T47D (cell line): ENCODE measurements at places on chromosomes 2 and 18.
A peak's percentile ranks its signal among the peaks of the same experiment; 100 is the strongest.

- DNase-seq = peak; percentile 9
These were observed 32.1 kb downstream of the MRPL44 start for GRCh38 chr2:223989206-223989855.

GRCh38 chr2:70132244-70133126, 45.2 kb downstream of the PCBP1 start:
- DNase-seq = peak; percentile 89

DNA sequence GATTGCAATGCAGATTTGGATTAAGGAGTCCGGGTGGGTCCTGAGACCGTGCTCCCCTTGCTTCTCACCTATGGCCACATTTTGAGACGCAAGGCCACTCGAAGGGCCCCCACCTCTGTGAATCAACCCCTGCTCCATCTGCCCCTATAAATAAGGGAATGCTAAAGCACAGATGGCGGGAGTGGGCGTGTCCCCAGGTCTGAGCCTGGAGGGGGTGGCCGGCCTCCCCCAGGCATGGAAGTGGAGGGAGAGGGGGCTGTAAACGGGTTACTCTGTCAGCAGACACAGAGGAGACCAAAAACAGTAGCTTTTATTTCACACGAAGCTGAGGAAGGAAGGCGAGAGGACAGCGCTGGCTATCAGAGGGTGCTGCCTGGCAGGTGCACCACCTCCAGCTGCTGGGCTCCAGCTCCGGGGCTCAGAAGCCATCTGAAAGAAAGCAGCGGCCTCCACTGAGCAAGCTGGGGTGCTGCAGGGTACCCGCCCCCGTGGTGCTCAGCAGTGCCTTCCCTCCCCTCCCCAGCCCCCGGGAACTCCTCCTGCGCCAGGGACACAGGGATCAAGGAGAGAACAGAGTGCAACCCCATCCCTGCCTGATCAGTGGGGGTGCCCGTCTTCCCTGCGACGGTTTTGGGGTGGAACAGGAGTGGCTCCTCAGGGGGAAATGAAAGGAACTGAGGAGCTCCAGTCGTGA, 56.7 kb upstream of the RAB6C start:
- DNase-seq = no peak

DNA sequence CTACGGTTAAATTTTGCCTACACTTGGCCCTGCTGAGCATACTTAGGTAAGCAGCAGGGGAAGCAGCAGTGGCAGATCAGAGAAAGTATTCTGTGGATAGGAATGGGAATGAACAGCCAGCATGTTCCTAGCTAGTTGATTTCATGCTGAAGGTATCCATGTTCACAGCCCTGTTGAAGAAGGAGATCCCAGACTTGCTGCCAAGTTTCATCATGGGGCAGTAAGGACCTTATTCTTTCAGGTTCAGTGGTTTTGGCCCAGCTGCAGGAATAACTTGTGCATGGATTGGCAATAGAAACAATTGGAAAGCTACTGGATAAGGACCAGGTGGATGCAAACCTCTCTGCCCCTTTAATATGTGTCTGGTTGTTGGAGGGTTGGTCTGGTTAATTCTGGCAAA, 98.2 kb upstream of the TMEM178A start:
- DNase-seq = no peak

DNA sequence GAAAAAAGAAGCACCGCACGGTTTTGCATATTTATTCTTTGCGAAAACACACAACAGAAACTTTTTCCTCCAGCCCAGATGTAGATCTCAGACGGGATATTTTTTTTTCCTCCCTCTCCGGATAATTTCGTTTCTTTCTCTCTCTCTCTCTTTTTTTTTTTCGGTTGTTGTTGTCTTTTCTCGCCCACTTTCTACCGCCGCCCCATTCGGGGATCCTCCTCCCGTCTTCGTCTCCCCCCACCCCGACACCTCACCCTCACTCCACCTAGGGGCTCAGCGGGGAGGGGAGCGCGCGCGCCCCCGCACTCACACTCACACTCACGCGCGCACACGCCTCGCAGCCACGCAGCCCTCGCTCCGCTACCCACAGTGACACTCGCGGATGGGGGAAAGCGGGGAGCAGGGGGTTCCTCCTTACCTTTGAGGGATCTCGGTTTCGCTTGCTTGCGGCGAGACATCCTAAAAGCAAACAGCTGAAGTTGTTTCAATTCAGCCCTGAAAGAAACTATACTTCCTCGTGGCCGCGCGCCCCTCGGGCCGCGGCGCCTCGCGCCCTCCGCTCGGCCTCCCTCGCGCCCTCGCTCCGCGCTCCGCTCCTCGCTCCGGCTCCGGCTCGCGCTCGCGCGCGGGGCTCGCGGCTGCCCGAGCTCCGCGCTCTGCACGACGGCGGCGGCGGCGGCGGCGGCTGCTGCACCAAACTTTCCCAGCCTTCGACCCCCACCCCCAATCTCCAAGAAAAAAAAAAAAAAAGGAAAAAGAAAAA, 1.3 kb downstream of the ZNF521 start:
- no peak for DNase-seq

DNA sequence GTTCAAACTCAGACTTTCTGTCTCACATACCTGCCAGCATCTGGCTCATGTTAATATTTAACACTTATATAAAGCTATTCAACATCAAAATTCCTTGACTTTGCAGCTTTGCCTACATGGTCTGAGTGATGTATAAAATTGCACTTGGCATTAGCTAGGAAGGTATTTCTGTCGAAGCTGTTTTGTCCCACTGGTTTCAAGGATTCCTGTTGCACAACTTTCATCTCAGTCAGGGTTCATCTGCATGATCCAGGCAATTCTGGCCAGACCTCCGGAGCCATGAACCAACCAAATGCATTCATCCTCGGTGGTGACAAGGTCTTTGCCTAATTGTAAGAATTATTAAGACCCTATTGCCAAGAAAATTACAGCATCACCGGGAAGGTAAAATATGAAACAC, 185.4 kb downstream of the ZEB2 start:
- DNase-seq = no peak

DNA sequence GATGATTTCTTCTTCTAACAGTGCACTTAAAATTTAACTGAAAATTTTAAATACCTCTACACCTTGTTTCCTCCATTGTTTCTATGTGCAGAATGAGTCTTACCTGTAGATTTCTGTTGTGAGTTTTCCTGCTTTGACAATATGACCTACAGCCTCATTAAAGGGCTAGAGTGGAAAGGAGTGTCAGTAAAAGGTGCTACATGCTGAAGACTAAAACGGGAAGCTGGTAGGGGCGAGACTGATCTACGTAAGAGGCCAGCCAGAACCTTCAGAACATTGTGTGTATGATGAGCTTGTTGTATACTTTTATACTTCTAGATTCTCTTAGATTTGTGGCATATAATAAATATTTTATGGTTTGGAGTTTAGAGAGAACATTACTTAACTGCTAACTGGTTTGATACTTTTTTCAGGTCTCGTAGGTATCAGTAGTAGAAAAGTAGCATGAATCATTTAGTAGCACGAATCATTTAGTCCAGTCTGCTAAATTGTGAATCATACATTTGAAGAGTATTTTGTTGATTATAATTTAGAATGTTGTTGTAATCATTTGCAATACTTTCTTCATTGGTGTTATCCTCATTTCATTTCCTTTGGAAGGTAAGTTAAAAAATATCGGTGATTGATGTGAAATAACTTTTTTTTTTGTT, 14.3 kb downstream of the INSIG2 start:
- no peak for DNase-seq

DNA sequence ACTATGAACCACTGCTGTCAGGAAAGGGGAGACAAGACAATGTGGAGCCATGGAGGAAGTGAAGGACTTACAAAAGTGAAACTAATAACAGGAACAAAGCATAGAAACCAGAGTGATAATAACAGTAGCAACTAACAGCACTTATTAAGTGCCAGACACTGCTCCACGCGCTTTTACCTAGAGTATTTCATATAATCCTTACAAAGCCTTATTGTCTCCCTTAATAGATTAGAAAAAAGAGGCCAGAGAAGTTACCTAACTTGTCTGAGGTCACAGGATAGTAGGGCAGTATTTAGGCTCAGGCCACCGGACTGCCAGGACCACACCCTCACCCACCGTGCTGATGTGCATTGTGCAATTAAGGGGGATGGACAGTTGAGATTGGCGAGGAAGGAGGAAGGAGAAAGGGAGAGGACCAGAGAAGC, 98.6 kb upstream of the NFU1 start:
- DNase-seq = no peak

DNA sequence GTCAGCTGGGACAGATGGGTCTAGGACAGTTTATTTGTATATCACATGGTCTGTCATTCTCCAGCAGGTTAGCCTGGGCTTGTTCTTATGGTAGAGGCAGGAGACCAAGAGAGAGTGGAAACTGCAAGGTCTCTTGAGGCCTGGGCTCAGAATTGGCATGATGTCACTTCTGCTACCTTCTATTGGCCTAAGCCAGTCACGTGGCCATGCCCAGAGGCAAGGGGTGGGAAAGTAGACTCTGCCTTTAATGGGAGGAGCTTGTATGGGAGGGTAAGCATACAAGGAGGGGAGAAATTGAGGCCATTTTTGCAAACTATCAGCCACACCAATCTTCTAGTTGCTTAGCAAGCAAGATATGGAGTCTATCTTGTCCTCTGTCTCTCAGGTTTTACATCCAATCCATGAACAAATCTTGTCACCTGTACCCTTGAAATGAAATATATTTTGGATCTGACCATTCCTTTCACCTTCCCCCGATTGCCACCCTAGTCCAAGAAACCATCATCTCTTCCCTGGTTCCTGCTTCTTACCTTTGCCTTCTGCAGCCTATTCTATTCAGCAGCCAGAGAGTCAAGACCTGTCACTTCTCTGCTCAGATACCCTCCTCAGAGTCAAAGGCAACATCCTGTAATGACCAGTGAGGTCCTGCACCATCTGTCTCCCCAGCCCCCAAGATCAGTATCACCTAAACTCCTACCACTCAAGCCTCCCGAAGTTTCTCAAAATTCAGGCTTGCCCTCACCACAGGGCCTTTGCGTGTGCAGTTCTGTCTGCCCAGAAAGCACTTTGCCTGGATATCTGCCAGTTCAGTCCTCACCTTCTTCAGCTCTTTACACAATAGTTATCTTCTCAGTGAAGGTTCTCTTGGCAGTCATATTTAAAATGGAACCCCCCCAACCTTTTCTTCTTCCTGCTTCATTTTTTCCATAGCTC, 240.0 kb downstream of the LOXHD1 start:
- DNase-seq = peak; percentile 78

DNA sequence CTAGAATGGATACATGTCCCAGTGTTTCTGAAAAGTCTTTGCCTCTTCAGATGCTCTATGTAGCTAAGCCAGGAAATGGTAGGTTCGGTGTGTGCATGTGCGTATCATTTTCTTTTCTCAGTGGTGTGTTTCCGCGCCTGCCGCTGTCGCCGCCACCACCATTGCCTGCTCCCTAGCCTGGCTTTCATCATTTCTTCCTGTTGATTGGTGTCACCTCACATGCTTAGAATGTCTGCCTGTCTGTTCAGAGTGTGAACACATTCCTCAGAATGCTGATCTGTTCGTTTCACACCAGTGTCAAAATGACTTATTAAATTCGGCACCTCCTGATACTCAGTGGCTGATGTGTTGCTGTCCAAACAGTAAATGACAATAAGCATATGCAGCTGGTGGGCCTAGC, 255.2 kb upstream of the SPRED2 start:
- no peak for DNase-seq
